AG08396 (cell line): ENCODE measurements at places on chromosomes 1 and 21.
A peak's percentile ranks its signal among the peaks of the same experiment; 100 is the strongest.

GRCh38 chr1:85366391-85367170, 90.1 kb upstream of the BCL10 start:
- peak; percentile 31 for DNase-seq

- no peak for DNase-seq
Observed at GRCh38 chr1:43052786-43053439, 94.2 kb upstream of the SLC2A1 start.

DNA sequence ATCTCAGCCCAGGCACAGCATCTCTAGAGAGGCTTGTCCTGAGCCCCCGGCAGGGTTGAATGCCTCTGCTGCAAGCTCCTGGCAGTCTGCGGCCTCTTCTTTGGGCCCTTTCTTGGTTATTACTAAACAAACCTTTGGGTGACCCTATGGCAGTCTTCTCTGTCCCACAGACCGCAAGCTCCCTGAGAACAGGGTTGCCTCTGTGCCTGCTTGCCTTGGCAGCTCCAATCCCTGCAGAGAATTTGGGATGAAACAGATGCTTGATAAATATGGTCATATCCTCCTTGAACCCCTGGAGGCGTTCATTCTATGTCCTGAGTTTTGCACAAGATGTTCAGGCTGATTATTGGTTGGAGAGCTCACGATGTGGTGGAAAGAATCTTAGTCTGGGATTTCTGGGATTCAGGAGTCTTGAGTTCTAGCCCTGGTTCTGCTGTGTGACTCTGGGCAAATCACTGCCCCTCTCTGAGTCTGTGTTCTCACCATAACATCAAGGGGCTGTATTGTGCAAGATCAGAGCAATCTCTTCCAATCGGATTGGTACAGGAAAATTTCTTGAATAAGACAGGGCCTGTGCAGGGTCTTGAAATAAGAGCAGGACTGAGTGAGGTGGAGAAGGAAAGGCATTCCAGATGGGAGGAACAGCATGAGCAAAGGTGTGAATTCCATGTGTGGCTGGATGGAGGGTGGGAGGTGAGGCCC, 49.6 kb downstream of the EDN2 start:
- DNase-seq, result no peak

GRCh38 chr1:27402349-27402754, 9.9 kb downstream of the GPR3 start:
- DNase-seq, result peak; percentile 72

GRCh38 chr1:207817166-207817565, 65.3 kb downstream of the CD46 start:
- DNase-seq, result no peak
